Omental fat pad (tissue), 4 donors: ENCODE measurements at places on chromosomes 7 and 10.

GRCh38 chr10:122352817-122353525 lies 21.5 kb upstream of the PLEKHA1 start:
- DNase-seq = no peak

GRCh38 chr7:28236560-28236959 lies 56.0 kb upstream of the JAZF1 start:
- DNase-seq = no peak

DNA sequence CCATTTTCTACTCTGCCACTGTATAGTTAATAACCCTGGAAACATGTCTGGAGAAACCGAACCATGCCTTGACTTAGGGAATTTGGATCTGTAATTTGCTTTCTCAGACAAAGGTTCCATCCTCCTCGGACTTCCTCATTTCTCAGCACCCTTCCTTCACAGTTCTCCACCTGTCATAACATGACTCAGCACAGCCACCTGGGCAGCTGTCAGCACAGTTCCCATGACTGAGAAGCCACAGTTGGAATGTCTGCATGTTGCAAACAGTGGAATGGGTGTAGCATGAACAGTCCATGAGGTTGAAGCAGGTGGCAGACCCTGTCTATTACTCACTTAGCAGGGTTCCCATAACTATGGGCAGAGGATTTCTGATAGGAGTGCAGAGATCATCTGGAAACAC lies 634 bp upstream of the OR9A4 start:
- DNase-seq = no peak

DNA sequence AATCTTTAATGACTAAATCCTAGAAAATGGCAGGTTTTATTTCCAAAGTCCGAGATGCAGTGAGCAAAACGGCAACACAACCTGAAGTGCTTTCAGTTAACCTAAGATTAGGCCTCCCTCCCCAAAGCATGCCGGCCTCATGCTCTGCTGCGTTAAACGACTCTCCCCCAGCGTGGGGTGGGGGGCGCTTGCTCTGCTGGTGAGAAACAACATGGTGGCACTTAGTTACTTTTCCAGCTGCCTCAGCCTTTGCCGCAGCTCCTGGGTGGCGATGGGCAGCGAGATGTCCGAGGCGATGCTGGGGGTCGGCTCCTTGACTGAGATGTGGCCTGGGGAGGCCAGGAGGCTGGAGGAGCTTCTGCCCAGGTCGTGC lies 36.7 kb upstream of the NCAPG2 start:
- DNase-seq = no peak

- DNase-seq = no peak
Measured at GRCh38 chr10:70780370-70780760, 4.8 kb downstream of the TBATA start.

GRCh38 chr7:16203065-16203464 lies 218.3 kb downstream of the CRPPA start:
- DNase-seq = no peak
